ENCODE measurements at places on chromosomes 6 and 20.

- no peak for DNase-seq
These were observed 68.1 kb upstream of the TOX2 start for GRCh38 chr20:43846516-43846905.

DNA sequence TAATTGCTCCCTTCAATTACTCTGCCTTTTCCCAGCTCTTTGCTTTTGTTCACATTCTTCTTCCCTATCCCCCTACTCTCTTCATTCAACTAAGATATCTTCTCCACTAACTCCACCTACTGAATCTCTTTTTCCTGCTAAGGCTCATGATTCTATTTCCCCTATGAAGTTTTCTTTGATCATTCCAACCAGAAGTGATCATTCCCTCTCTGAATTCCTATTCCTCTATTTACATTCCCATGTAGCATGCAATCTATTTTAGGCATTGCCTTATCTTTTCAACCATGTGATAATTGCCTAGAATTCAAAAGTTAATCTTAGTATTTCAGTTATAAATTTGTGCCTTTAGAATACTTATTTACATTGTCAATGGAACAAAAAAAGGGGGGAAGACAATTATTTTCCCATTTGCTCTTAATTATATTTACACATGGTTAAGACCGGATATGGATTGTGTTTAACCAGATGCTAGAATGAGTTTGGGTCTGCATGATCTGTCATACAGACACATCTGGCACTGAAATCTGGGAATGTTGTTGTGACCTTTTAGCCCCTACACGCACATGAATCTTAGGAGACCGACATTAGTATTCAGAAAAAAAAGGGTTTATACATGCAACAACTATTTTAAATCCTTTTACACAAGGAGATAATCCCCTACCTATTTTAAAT lies 20.8 kb downstream of the MOXD1 start:
- DNase-seq: no peak

DNA sequence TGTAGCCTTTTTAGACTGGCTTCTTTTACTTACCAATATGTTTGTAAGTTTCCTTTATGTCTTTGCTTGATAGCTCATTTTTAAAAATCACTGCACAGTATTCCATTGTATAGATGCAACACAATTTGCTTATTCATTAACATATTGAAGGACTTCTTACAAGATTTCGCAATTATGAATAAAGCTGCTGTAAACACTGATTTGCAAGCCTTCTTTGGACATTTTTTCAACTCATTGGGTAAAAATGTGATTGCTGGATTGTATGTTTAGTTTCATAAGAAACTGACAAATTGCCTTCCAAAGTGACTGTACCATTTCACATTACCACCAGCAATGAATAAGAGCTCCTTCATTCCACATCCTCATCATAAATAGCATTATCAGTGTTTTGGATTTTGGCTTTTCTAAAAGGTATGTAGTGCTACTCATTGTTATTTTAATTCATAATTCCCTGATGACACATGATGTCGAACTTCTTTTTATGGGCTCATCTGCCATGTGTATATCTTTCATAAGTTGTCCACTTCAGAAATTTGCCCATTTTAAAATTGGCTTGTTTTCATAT lies 80.7 kb downstream of the TFAP2B start:
- no peak for DNase-seq

- DNase-seq: no peak
These were observed 308.9 kb upstream of the FOXQ1 start for GRCh38 chr6:1002989-1003388.

DNA sequence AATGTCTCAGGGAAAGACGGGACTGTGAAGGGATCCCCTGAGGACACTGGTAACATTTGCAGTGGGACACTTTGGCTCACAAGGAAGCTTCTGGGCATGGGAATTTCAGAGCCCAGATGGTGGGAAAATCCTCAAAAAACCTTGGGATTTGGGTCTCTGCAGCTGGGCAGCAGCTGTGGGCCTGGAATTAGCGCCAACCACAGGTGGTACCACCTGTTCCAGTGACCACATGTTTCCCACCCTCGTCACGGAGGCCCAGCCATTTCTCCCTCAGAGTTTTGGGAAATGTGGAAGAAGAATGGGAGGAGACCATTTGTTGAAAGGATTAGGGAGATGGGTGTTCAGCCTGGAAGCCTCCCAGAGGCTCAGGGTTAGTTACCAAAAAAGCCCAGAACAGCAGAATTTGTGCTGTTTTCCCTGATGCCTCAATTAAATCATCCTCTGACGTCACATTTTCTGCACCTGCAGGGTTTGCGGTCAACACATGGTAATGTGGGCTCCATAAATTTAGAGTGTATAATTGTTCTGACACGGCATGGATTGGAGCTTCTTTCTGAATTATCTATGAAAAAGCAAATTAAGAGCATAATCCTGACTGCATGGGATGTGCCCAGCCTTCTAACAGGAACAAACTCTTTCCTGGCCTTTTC lies 34.4 kb downstream of the EDN3 start:
- DNase-seq: no peak

- no peak for DNase-seq
These were observed 14.2 kb upstream of the GMDS start for GRCh38 chr6:2259574-2259973.

DNA sequence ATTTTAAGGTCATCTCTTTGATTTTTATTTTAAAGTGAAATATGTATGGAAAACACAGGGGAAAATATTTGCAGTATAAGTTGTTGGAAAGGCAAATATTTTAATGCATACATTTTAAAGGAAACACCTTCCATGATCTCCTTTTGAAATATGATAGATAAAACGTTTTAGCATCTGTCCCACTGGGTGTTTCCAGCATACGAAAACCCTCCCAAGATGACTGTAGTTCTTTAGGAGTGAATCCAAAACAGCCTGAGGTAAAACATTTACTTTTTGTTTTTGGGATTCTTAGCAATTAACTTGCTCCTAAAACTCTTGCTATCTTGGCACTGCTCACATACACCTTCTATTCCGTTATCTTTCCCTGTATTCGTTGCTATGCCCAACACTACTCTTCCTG lies 210.0 kb downstream of the EPHA7 start:
- DNase-seq: no peak

- no peak for DNase-seq
These were observed 191.7 kb upstream of the HSF2 start for GRCh38 chr6:122207794-122208193.

DNA sequence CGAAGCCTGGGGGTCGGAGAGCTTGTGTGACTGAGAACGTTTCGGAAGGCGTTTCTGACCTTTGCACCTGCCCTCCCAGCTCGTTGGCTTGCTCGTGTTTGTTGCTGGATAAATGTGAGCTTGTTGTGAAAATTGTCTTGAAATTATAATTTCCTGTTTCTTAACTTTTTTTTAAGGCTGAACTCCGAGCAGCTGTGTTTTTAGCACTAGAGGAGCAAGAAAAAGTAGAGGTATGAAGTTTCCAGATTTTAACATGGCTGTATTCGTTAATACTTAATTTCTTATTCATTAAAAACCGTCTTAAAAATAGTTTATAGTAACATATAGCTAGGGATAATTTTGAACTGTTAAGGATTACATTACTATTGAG lies 672 bp downstream of the CEP43 start:
- DNase-seq: no peak

DNA sequence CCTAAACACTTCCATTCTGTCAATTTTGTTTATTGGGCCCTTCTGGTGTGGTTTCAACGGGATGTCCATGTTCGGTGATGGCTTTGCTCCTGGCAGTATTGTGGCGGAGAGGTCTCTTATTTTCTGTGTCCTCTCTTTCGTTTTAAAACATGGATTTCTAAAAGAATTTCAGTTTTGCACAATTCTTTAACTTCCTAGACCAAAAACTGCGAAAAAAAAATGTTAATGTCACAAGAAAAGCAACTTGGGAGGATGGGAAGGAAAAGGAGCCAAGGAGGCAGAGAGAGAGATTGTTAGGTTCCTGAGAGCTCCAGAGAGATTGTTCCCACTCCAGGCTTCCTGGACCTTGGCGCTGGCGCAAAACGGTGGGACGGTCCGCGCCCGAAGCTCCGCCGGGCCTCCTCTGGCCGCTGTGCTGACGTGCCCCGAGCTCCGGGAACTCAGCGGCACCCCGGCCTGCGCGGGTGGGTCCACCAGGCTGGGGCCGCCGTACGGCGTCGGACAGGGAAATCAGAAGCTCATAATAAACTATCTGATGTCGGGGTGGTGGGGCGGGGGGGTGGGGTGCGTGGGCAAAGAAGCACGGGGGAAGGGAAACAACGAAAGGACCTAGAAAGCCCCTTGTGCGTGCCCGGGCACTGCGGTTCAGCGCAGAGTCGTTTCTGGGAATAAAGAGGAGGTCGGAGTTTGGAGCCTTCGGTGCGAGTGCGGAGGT lies 951 bp upstream of the OLIG3 start:
- no peak for DNase-seq

GRCh38 chr6:43644940-43645612 lies at the start of gene RSPH9:
TSS of gene RSPH9 (plus strand) at chr6:43645036. CDS start at chr6:43645099, 63 bp downstream.
- DNase-seq: peak; percentile 72

Measured in CD4-positive, alpha-beta T cell treated with Interleukin-15 for 1 hour (primary cell).